ENCODE measurements at places on chromosomes 7 and 10.

DNA sequence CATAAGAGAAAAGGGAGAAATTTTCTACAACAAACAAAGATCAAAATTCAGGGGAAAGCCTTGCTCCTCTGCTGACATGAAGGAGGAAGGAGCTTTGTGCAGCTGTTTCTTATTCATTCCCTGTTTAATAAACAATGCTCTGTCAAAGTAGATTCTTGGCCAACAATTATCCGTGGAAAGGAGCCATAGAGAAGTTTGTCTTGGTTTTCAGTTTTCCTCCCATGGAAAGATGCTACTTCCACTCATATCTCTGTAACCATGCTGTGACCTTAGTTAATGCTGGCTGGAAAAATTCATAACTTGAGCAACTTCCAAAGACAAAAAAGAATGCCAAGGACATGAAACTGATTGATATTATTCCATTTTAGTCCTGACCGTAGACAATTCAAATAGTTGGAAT, 8.1 kb downstream of the DDC start:
- no peak for DNase-seq

DNA sequence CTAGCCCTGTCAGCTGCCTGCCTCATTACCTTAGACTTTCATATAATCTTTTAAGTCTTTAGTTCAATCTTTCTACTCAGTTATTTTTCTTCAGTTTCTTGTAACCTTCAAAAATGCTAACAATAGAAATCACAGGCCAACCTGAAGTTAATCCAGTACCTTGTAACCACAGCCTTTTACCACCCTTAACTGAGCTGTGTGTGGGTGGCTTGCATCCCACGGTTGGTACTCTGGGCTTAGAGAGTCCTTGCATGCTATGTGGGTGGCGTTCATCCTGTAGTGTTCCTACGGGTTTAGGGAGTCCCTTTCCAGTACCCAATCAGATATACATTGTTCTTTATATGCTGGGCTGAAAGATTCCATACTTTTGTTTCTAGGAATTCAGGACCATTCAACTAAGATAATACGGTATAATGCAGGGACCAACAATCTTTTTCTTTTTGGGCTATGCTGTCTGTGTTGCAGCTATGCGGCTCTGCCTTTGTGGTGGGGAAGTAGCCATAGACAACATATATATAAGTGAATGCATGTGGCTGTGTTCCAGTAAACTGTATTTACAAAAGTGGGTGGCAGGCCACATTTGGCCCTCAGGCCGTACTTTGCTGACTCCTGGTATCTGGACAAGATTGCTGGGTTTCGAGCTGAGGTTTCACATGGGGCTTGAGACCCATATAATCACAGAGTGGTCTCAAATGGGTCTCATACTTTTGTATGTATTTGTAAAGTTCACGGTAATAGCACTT, 280.8 kb upstream of the LRGUK start:
- no peak for DNase-seq

GRCh38 chr10:119784340-119785067, 58.7 kb downstream of the INPP5F start:
- no peak for DNase-seq

GRCh38 chr10:24894309-24894708, 58.1 kb downstream of the PRTFDC1 start:
- DNase-seq, result no peak

DNA sequence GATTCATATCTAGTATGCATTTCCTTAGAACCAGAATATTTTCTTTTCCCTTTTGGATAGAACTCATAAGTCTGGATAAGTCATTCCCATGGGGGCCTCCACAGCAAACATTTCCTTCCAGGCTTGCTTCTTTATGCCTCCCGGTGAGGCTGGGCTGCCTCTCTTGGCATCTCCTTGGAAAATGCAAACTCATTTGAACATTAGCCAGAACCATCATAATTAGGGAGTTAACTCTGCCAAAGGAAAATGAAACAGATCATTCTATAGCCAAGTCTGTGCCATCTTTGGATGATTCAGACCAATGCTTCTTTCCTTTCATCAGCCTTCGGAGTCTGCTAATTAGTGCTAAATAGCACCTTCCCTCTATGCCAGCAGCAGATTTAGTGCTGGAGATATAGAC, 81.1 kb downstream of the PLPP4 start:
- DNase-seq, result no peak

DNA sequence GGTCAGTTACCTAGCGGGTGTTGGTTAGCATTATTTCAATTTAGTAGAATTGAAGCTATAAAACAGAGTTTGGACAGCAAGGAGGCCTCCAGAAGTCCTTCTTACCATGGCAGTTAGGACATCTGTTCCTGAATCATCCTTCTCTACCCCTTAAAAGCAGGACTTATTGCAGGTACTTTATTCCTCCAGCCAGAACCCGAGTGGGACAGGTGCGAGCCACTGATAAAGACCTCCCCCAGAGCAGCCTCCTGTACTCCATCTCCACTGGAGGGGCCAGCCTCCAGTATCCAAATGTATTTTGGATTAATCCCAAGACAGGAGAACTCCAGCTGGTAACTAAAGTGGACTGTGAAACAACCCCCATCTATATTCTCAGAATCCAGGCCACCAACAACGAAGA, 54.6 kb downstream of the CDHR3 start:
- DNase-seq, result no peak

- no peak for DNase-seq
Measured at GRCh38 chr10:24556750-24557742, 166.6 kb downstream of the ARHGAP21 start.

GRCh38 chr7:19009936-19010280, 107.5 kb downstream of the TWIST1 start:
- DNase-seq, result no peak

- no peak for DNase-seq
Measured at GRCh38 chr10:86964847-86965190, 3.5 kb upstream of the ADIRF start.

DNA sequence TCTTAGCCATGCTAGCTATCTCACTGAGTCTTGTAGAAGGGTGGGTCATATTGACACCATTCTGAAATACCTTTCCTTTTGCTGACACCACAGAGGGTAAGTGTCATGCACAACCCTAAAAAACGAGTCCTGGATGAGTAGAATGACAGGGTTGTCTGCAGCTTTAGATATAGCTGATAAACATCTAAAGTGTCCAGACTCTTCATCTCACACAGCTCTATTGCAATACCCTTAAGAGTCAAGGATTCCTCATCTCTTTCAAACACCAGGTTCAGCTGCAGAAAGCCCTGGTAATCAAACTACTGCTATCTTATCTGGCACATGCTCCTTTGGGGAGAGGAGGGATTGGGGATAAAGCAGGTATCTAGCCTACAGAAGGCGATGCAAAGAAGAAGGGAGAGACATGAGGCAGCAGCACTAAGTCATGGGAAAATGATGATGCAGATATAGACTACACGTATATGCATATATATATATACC, 127.0 kb downstream of the ANK3 start:
- no peak for DNase-seq

DNA sequence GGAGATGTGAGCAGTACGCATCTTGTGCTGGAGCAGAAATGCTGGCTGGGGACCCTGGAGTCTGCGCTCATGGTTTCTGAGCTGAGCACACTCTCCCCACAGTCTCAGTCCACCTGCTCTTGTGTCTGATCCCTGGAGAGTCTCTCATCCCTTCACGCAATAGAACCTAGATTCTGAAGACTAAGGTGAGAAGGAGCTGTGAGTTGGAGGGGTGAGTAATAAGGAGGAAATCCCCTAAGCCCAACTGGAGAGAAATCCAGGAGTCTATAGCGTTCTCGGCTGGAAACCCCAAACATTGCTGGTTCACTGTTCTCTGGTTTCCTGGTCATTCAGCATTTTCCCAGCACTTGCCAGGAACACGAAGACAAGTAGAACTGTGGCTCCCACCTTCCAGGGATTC, 68.3 kb upstream of the SMNDC1 start:
- no peak for DNase-seq

- DNase-seq, result no peak
Measured at GRCh38 chr7:93715234-93715633, 140.7 kb upstream of the CALCR start.

- no peak for DNase-seq
Measured at GRCh38 chr7:80298201-80298600, 163.6 kb downstream of the GNAI1 start.
